ENCODE measurements at places on chromosomes 2 and 18.

GRCh38 chr2:20174410-20174809, 50.5 kb downstream of the SDC1 start:
- no peak for DNase-seq

DNA sequence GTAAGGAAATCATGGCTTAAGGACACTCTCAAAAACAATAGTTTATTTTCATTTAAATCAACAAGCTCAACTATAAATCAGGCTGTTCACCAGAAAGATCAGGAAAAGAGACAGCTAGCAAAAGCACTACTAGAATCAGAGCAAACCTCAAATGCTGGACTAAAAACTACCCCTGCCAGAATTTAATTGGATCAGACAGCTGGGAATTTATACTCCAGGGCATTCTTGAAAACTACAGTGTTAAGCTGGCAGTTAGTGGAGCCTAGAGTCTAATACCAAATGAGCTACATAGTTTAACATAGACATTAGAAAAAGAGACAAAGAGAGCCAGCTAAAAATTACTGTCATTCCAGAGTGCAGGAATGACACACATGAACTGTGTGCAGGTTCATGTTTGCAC, 1016.4 kb upstream of the CRIM1 start:
- DNase-seq: no peak

DNA sequence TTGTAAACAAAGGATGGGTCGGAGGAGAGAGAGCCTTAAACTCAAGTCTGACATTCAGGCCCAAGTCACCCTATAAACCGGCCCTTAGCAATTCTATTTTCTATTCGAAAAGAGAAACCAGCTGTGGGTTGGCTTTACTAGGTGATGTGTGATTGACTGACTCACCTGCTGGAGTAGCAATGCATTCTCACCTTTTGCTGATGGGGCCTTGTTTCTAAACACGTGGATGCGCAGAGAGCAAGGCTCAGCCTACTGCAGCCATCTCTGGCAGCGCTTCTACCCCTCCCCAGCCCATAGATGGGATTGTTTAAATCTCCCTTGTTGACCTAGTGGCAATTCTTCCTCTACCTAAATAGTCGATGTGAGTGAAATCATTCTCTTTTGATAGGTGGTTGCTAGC, 138.5 kb downstream of the MEIS1 start:
- DNase-seq: no peak

GRCh38 chr2:142525720-142526119, 351.7 kb upstream of the KYNU start:
- no peak for DNase-seq

- DNase-seq: no peak
Measured at GRCh38 chr18:79645291-79645983, 34.2 kb upstream of the CTDP1 start.

- peak; percentile 12 for DNase-seq
Measured at GRCh38 chr2:30862054-30862651, 54.9 kb upstream of the CAPN13 start.

GRCh38 chr2:230932556-230933511, 7.8 kb upstream of the GPR55 start:
- no peak for DNase-seq

DNA sequence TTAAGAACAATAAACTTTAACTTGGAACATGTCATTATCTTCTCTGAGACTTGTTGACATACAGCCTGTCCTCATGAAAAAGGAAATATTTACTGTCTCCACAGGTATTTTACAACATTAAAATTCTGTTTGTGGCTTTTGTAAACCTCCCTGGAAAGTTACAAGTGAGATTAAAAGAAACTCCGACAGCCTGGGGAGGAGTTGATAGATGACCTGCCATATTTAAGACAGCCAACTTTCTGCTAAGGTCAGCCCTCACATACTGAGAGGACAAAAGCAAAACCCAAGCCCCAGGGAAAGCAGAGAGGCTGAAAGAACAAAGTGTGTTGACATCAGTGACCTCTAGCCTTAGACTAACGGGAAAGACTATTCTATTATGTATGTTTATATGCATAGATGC, 350.2 kb downstream of the RIT2 start:
- no peak for DNase-seq

DNA sequence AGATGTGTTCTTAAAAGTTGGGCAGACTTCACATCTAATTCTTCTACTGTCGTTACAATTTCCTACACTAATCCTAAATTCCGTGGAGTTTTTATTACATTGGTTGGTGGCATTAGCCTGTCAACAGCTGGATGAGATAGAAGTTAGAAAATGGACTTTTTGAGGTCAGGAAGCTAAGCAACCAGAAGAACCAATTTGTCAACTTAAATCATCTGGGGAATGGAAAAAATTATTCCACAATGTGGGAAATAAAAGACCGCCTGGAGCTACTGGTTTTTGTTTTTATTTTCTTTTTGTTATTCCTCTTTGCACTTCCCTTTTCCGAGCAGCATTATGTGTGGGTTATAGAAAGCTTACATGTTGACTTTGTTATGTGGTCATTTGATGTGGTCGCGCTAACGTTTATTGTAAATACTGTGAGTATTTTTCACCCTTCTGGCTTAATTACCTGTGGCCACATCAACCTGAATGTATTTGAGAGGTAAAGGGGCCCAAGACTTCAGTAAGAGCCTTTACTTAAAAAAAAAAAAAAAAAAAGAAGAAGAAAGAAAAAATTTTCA, 75.3 kb downstream of the PTPRM start:
- no peak for DNase-seq

GRCh38 chr2:20188851-20189250, 36.1 kb downstream of the SDC1 start:
- no peak for DNase-seq

DNA sequence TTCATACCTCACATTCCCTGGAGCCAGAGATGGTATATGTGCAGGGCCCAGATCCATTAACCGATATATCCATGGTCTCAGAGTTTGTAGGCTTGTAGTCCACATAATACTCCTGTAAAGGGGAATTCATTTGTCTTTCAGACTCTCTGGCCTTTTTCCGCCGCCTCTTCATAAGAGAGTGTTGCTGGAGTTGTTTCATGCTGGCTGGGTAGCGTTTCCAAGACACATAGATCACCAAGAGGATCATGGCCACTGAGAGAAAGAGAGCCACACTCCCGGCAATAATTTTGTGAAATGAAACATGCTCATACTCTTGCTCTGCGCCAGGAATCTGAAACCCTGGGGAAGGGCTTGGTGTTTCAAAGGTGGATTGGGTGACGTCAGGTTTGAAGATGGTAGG, 3.9 kb downstream of the LRRTM4 start:
- DNase-seq: no peak

DNA sequence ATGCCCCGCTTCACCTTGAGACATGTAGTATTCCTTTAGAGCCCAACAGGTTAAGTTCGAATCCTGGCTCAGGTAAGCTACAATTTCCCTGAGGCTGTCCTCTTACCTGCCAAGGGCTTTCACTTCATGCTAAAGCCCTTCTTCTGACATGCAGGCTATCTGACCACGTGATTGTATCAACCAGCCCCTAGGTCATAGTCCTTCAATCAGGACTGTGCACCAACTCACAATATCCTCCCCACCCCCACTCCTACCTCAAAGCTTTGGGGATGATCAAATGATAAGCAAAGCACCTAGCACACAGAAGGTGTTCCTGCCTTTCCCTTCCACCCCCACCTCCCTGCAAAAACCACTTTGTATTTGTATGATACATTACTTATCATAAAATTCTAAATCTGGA, 78.9 kb downstream of the AAK1 start:
- no peak for DNase-seq

GRCh38 chr2:59484673-59485072, 1068.8 kb downstream of the BCL11A start:
- DNase-seq: no peak

- no peak for DNase-seq
Measured at GRCh38 chr18:67300498-67300897, 216.0 kb downstream of the DSEL start.

DNA sequence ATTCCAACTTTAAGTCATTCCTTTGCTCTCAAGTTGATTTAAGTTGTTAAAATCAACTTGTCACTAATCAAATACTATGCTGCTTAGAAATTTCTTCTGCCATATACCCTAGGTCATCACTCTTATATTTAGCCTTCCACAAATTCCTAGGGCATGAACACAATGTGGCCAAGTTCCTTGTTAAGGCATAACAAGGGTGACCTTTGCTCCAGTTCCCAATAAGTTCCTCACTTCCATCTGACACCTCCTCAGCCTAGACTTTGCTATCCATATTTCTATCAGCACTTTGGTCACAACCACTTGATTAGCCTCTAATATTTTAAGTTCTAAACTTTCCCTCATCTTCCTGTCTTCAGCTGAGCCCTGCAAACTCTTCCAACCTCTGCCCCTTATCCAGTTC, 9.9 kb upstream of the TMEM37 start:
- no peak for DNase-seq

DNA sequence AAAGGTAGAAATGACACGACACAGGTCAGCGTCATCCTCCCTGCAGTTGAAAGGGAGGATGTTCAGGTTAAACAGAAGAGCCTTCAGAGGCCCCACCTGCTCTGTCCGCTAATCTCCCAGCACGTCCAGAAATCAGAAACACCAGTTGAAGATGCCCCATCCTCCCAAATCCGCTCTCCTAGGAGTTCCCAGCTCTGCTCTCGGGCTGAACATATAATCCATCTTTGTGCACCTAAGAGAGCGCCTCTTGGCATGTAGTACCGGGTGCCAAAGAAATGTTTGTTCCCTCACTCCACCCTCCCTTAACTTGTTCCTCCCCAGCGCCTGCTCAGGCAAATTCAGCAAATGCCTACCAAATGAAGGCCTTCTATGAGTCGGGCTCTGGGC, 145.2 kb upstream of the SMAD2 start:
- DNase-seq: no peak

GRCh38 chr2:186822323-186822722, 26.6 kb downstream of the ZSWIM2 start:
- DNase-seq: no peak

GRCh38 chr18:5207471-5208150, 10.6 kb upstream of the AKAIN1 start:
- no peak for DNase-seq

- DNase-seq: no peak
Measured at GRCh38 chr2:223475901-223476300, 126.3 kb downstream of the SCG2 start.

- DNase-seq: no peak
Measured at GRCh38 chr2:221446140-221446539, 126.0 kb downstream of the EPHA4 start.

GRCh38 chr2:98579926-98580325, 28.4 kb downstream of the COA5 start:
- DNase-seq: no peak

GRCh38 chr2:199810422-199811171, 40.4 kb downstream of the FTCDNL1 start:
- DNase-seq: no peak

Data from stimulated activated CD4-positive, alpha-beta T cell treated with anti-CD3 and anti-CD28 coated beads, Interleukin-1b, Interleukin-23, amount 100 ng/mL, for 4 hours (primary cell).